Tibial nerve (tissue), 4 donors: ENCODE measurements at places on chromosomes 11 and 22. TPM values are rescaled to one million over a fixed set of nuclear protein-coding genes. Genes with fewer than 3 reads are reported as not detected.

Gene CD3E
- 3.6 TPM for total RNA-seq

Gene MPPED2
- total RNA-seq: 11.5 TPM

Gene SLC3A2
- 108 TPM for total RNA-seq

Gene CLTCL1
- 22.6 TPM for total RNA-seq

Gene ASPHD2
- 1.2 TPM for total RNA-seq

Gene SAA4
- total RNA-seq: not detected

Gene GLB1L2
- 8.1 TPM for total RNA-seq

DNA sequence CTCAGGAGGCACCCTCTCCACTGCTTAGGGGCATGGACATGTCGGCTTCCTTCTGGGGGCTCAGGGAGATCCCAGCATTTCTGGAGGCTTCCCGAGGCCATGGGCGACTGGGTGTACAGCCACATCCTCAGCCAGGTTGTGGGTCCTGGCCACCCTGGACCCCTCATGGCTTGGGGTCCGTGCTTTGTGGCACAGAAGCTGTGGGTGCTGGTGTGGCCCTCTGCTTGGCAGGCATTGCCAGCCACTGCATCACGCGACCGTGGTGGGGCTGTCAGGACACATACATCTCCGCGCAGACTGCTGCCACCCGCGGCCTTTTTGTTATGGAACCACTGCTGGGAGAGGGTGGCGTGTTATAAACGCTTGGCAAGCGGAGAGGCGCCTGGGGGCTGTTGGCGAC, 1174.9 kb downstream of the BRD1 start:
- no peak for DNase-seq
- peaks cover 41% of the 10 kb centered on the region for H3K4me1 ChIP-seq
- H3K36me3 ChIP-seq: no peaks in the 10 kb centered on the region

GRCh38 chr11:57120192-57120965, 61.4 kb upstream of the LRRC55 start:
- no peak overlapping the region for H3K27ac ChIP-seq
- no peak overlapping the region for H3K4me3 ChIP-seq
- DNase-seq: no peak
- no peaks in the 10 kb centered on the region for H3K36me3 ChIP-seq

DNA sequence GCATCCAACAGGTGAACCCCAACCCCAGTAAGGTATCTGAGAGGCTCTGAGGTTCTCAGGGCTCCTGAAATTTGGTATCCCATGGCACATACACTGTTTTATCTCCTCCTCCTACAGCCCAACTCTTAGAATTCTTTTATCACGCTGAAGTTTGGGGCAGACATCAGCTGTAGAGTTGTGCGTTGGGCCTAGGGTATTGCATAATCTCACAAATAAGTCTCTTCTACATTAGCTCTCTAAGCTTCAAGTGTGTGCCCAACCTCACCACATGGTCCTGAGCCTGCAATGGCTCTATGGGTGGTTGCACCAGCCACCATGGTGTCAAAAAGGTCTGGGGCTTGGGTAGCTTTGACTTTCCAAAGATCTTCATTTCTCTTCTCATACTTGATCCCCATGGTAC, 603.0 kb downstream of the BUD13 start:
- H3K27ac ChIP-seq: no peak overlapping the region
- no peaks in the 10 kb centered on the region for H3K36me3 ChIP-seq
- no peak overlapping the region for H3K4me3 ChIP-seq
- DNase-seq: no peak
- peaks cover 9% of the 10 kb centered on the region for H3K27me3 ChIP-seq

DNA sequence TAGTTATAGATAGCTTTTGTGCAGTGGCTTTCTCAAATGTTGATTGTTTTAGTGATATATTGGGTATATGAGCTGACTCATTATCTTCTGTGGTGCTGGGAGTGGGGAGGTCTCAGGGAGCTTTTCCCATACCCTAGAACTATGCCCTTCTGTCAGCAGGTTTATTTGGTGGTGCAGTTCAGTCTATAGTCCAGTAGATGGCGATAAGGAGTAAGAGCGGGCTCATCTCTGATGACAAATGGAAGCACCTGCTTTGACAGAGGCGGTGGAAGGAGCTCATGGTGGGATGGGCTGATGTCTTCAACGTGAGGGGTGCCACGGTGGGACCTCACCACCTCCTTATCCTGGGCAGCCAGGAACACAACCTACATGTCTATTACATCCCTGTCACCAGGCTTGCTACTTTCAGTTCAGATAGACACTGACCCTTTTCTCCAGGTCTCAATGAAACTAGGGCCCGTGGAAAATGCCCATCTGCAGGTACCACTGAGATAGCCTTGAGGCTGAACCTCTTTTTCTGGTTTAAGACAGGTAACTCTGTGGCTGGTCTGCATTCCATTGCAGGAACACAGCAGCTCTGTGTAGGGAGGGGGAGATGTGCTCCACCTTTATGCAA, 13.0 kb upstream of the OR6A2 start:
- H3K4me1 ChIP-seq: no peaks in the 10 kb centered on the region
- no peak overlapping the region for H3K4me3 ChIP-seq
- no peaks in the 10 kb centered on the region for H3K36me3 ChIP-seq
- H3K27ac ChIP-seq: no peak overlapping the region

DNA sequence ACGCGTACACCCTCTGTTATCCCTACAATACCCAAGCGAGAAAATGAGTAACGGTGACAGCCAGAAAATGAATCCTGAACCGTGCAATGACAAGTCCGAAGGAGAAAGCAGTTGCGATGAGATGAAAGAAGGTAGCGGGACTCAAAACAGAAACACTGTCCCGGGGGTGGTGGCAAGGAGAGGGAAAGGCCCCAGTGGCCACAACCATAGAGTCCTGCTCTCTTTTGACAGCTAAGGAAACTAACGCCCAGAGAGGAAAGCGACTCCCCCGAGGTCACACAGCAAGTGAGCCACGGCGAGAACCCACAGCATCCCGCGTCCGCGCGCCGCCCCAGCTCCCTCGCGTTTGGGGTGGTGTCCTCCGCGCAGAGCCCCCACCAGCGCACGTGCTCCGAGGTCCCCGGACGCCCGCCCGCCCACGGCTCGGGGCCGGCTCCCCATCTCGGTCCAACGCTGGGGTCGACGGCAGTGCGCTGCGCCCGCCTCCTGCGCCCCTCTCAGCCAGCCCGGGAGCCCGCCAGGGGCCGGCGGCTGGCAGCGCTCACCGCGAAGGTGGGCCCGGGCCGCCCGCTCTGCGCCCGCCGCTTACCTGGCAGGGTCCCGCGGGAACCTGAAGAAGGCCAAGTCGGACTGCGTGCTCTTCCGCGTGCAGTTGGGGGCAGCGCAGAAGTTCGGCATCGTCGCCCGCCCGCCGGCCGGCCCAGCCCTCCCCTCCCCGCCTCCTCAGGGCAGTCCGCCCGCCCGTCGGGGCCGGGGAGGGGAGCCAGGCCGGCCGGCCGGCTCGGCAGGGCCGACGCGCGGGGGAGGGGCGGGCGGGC, 564 bp downstream of the THAP12 start:
- peaks cover 64% of the 10 kb centered on the region for H3K4me1 ChIP-seq
- H3K27me3 ChIP-seq: no peaks in the 10 kb centered on the region
- peak overlapping the region; percentile 71 for H3K4me3 ChIP-seq

- no peak overlapping the region for H3K27ac ChIP-seq
- no peaks in the 10 kb centered on the region for H3K27me3 ChIP-seq
- no peaks in the 10 kb centered on the region for H3K4me1 ChIP-seq
- no peak overlapping the region for H3K4me3 ChIP-seq
- no peak for DNase-seq
Observed at GRCh38 chr11:134597452-134597851, 185.4 kb upstream of the B3GAT1 start.

DNA sequence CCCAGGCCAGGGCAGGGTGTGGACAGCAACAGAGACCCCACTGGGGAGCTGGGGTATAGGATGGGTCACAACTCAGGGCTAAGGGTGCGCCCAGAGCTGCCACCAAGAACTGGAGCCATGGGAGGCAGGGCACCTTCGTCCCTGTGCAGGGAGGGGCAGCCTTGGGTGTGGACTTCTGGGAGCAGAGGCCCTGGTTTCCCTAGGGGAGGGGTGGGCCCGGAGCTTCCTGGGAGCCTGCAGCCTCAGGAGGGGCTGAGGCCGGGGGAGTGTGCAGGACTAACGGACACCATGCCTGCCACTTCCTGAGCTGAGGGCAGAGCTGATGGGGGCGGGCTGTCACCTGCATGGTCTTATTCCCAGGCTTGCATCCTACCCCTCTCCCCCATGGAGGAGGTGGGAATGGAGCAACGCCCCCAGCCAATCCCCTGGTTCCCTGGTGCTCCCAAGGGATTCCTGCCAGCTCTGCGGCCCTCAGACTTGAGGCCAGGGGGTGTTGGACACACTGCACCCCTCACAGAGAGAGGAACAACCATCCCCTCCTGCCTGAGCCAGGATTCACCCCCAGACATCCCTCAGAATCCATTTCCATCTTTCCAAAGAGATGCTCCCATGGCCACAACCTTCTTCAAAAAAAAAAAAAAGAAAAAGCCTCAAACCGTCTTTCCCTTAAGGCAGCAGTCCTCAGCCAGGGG, 225.7 kb downstream of the CTTN start:
- H3K27me3 ChIP-seq: no peaks in the 10 kb centered on the region
- DNase-seq: no peak
- no peak overlapping the region for H3K4me3 ChIP-seq

- no peak overlapping the region for H3K27ac ChIP-seq
- DNase-seq: no peak
- no peak overlapping the region for H3K4me3 ChIP-seq
Observed at GRCh38 chr11:65852508-65853245, 5.3 kb downstream of the CFL1 start.

GRCh38 chr11:57353036-57353435, 14.9 kb downstream of the P2RX3 start:
- H3K27ac ChIP-seq: peak overlapping the region; percentile 11
- H3K27me3 ChIP-seq: no peaks in the 10 kb centered on the region
- DNase-seq: no peak
- H3K4me3 ChIP-seq: no peak overlapping the region
- H3K36me3 ChIP-seq: no peaks in the 10 kb centered on the region

GRCh38 chr22:49543876-49544275, 283.8 kb downstream of the BRD1 start:
- no peak for DNase-seq
- H3K36me3 ChIP-seq: no peaks in the 10 kb centered on the region
- H3K4me1 ChIP-seq: no peaks in the 10 kb centered on the region
- no peak overlapping the region for H3K27ac ChIP-seq
- no peaks in the 10 kb centered on the region for H3K27me3 ChIP-seq

- H3K36me3 ChIP-seq: peaks cover 84% of the 10 kb centered on the region
- no peaks in the 10 kb centered on the region for H3K4me1 ChIP-seq
- no peak overlapping the region for H3K4me3 ChIP-seq
- no peak overlapping the region for H3K27ac ChIP-seq
- no peaks in the 10 kb centered on the region for H3K27me3 ChIP-seq
- no peak for DNase-seq
Observed at GRCh38 chr22:27985323-27986275, 66.5 kb upstream of the PITPNB start.

DNA sequence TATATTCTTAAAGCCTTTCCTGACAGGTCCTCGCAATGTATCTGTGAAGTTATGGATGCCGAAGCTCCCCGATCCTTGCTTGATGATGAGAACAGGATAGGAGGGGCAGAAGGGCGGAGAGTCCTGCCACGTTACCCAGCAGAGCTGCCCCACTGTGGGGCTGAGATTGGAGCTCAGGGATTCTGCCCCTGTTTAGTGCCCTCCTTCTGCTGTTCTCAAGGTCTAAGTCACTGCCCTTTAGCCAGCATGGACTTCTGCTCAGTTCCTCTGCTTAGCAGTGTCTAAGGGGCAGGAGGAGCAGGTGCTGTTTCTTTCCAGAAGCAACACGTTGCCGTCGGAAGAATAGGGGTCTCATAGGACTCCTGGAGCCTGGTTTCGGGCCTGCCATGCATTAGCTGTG, 164.2 kb upstream of the B3GAT1 start:
- H3K4me3 ChIP-seq: no peak overlapping the region
- H3K27ac ChIP-seq: no peak overlapping the region
- no peaks in the 10 kb centered on the region for H3K4me1 ChIP-seq
- no peaks in the 10 kb centered on the region for H3K36me3 ChIP-seq
- H3K27me3 ChIP-seq: peaks cover 4% of the 10 kb centered on the region
- DNase-seq: no peak

GRCh38 chr11:117715801-117716200, 81.2 kb downstream of the DSCAML1 start:
- H3K36me3 ChIP-seq: no peaks in the 10 kb centered on the region
- no peaks in the 10 kb centered on the region for H3K4me1 ChIP-seq
- H3K4me3 ChIP-seq: no peak overlapping the region
- no peak for DNase-seq

DNA sequence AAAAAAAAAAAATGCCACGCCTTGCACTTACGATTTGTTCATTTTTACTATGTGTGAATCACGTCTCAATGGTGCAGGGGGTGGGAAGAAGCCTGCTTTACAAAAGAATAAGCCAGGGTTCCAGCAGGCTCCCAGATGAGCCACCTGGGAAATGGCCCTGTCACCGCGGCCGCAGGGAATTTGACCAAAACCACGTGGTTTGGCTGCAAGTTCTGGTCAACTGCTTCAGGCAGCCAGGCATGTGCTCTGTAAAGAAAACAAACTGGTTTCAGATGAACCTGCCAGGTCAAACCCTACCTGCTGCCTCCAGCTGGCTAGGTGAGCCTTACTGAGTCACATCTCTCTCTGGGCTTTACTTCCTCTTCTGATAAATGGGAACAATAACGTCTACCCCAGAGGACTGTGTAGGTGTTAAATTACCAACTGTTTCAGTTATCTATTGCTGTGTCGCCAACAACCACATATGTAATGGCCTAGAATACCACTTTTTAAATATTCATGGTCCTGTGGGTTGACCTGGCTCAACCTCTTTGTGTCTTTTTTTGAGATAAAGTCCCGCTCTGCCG, 30.5 kb upstream of the GCAT start:
- no peaks in the 10 kb centered on the region for H3K4me1 ChIP-seq
- peak; percentile 32 for DNase-seq
- H3K4me3 ChIP-seq: no peak overlapping the region
- H3K27ac ChIP-seq: peak overlapping the region; percentile 53

DNA sequence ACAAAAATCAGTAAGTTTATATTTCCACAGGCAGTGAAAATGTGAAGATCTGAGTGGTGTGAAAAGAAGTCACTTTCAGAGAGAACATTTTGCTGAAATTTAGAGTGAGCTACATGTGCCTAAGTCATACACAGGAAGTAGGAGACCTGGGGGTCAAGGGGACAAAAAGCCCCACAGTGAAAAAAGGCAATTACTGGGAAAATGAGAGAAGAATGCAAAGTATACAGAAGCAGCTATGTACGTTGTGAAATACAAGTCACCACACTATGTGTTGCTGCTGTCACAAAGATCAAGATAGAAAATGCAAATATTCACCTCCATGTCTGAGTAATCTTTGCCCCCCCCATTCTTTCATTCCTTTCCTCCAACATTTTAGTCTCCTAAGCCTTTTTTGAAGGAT, 21.6 kb upstream of the SESN3 start:
- H3K27me3 ChIP-seq: no peaks in the 10 kb centered on the region
- DNase-seq: no peak
- no peak overlapping the region for H3K4me3 ChIP-seq
- H3K4me1 ChIP-seq: peaks cover 44% of the 10 kb centered on the region

GRCh38 chr22:39571538-39571937, 985 bp downstream of the CACNA1I start:
- H3K4me1 ChIP-seq: no peaks in the 10 kb centered on the region
- no peaks in the 10 kb centered on the region for H3K36me3 ChIP-seq
- no peaks in the 10 kb centered on the region for H3K27me3 ChIP-seq
- DNase-seq: no peak

GRCh38 chr22:44529827-44530523, 31.9 kb upstream of the RTL6 start:
- H3K36me3 ChIP-seq: no peaks in the 10 kb centered on the region
- H3K27ac ChIP-seq: no peak overlapping the region
- H3K27me3 ChIP-seq: no peaks in the 10 kb centered on the region
- H3K4me3 ChIP-seq: no peak overlapping the region
- DNase-seq: no peak
